NCI-H1092 (cell line): ENCODE measurements at places on chromosomes 1 and 21.

DNA sequence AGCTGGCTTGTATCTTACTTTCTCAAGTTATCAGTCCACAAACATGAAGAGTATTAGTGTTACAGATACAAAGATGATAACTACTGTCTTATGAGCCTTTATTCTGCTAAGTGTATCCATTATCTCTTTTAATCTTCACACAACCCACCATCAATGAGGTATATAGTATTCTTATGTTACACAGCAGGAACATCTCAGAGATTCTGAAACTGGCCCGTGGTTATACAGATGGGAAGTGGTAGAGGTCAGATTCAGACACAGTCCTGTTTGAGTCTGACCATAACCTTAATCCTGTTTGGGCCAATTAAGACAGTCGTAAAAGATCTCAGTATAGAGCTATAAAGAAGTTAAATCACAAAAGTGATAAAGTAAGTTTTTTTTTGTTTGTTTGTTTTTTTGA is 5.1 kb upstream of the TMEM269 start:
- no peak for DNase-seq

GRCh38 chr21:39265603-39266002 is 47.8 kb downstream of the BRWD1 start:
- no peak for DNase-seq

DNA sequence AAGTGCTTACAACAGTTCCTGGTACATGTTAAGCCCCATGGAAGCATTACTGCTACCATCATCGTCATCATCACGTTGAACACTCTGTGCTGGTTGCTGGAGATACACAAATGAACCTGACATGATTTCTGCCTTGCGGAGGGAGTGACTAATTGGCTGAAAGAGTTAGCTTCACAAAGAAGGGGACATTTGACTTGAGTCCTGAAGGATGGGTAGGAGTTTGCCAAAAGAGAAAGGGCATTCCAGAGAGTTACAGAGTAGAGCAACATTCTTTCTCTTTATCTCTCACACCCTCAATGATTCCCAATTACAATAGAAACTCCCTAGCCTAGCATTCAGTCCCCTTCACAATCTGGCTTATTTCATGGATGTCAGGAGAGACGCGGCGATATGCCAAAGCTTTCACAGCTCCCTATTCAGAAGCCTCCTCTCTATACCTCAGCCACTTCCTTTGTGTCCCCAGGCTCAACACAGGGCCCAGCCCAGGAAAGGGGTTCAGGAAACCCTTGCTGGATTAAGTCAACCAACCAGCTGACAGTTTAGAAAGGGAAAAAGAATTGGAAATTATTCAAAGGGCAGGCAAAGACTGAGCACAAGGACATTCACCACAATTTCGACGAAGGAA is 38.0 kb downstream of the SLC1A7 start:
- DNase-seq = no peak

DNA sequence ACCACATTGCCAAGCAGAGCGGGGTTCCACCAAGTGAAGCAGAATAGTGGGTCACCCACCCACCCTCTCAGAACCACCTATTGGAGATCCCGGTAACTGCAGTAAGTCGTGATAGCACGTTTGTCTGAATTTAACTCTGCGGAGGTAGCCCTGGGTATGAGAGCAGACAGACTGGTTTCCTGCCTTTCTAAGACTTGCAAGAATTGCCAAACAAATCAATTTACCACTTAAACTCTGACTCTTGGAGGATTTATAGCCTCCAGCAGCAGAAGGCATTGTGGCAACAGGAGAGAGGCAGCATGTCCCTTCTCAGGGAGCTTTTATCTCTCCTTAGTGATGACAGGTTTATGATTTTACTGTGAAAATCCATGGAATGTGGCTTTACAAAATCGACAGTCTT is 287.9 kb upstream of the FMN2 start:
- no peak for DNase-seq

DNA sequence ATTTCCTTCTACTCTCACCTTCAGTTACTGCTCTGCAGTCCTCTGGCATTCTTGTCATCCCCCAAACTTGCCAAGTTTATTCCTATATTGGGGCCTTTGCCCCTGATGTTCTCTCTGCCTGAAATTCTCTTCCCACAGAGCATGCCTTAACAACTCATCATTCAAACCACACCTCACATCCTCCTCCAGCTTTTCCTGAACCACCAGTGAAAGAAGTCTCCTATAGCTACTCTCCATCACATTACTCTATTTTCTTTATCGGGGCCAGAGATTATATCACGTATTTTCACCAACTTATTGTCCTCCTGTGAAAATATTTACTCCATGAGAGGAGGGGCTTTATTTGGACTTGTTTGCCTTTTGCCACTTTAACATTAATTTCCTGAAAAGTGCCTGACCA is 32.1 kb downstream of the EXTL2 start:
- no peak for DNase-seq

- no peak for DNase-seq
These were observed 691 bp upstream of the KIFAP3 start for GRCh38 chr1:170075186-170075585.

GRCh38 chr1:219086956-219087469 is 86.7 kb upstream of the LYPLAL1 start:
- DNase-seq = no peak

DNA sequence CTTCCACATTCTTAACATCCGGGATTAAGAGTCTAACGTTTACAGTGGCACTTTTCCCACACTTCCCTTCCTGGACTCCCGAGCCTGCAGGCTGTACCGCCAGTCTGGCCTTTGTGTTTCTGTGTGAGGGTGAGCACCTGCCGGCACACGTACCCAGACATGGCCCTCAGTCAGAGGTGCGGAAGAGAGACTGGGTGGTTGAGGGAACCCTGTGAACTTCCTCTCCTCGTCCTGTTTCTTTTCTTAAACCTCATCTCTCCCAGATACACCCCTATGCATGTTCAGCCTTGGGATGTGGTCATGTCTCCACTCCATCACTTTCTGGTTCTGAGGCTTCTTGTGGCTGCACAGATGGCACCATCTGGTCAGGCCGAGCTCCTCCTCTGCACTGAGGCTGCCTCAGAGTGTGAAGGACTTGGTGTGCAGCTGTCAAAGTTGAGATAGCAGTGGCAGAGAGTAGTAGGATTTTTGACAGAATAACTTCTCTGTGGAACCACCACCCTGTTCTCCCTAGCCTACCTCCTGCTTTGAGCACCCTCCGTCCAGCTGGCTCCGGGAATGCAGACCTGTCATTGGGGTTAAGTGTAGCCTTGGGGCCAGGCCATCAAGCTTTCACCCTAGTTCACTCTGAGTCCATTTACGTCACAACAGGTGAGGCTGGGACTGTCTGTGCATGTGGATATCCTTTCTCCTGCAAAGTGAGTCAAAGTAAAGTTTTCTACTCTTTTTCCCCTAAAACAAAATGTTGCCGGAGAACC is 31.4 kb downstream of the VASH2 start:
- no peak for DNase-seq

GRCh38 chr1:53277326-53277725 is 39.0 kb upstream of the MAGOH start:
- no peak for DNase-seq

GRCh38 chr21:42172596-42173483 is 46.1 kb upstream of the ABCG1 start:
- DNase-seq = no peak

- DNase-seq = no peak
These were observed 98.3 kb upstream of the FGGY start for GRCh38 chr1:59198564-59198963.

DNA sequence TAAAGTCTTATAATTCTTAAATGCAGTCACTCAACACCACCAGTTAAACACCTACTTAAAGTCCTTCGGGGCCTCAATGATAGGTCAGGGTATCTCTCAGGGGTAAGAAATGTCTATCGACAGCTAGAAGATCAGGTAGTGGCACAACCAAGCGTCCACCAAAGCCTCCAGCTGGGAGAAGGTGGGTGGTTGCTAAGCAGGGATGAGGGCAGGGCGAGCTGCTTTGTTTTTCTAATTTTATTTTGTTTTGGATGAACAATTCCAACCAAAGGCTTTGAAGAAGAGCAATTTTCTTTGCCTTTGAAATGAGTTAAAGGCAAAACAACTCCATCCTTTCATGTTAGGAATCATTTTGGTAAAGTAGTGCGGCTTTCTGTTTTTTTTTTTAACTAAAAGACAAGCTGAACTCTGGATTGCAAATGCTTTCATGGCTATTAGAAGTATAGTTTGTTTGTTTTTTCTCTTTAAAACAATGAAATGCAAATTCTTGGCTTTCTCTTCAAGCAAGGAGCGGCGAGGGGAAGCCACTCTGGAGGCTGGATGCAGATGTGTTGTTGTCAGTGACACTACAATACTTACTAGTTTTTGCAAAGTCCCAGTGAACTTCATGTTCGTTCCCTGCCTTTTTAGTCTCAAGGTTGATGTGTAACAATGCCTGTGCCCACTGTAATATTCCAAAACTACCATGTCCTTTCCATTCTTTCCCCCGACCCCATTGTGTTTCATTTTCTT is 106.0 kb downstream of the MRPS6 start:
- DNase-seq = no peak

DNA sequence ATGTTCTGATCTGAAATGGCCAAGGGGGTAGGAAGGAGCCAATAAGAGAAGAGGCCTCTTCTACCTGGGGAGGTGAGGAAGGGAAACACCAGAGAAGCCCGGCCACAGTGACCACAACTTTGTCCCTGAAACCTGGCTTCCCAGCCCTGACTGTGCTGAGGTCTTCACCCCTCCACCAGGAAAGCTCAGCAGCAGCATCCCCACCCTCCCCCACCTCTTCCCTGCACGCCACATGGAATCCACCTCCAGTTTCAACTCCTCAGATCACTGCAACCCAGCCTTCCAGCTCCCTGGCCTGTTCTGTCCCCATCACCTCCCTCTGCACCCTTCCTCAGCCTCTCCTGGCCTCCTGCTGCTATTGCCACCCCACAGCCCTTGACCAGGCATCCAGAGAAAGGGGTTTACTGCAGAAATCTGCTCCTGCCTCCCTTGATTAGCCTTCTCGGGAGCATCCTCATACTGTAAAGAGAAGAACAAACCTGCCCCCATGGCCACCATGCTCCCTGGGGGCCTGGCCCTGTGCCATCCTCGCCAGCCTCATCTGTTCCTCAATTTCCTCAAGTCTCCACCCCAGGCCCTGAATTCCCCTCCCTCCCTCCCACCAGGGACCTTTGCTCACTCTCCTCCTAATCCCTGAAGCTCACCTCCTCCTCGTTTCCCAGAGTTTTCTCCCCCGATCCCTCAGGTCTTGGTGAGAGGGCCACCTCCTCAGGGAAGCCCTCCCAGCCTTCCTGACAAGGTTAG is 450.9 kb downstream of the MATN1 start:
- DNase-seq = no peak

GRCh38 chr1:2976180-2976562 is 45.1 kb upstream of the ACTRT2 start:
- DNase-seq = no peak

GRCh38 chr1:88052167-88052566 is 631.9 kb upstream of the PKN2 start:
- no peak for DNase-seq

GRCh38 chr1:33275195-33275594 is 18.9 kb downstream of the ZNF362 start:
- DNase-seq = no peak

GRCh38 chr1:67717876-67718275 is 32.9 kb downstream of the GADD45A start:
- DNase-seq = no peak

- no peak for DNase-seq
These were observed 6.4 kb downstream of the C1orf116 start for GRCh38 chr1:207026104-207026534.

DNA sequence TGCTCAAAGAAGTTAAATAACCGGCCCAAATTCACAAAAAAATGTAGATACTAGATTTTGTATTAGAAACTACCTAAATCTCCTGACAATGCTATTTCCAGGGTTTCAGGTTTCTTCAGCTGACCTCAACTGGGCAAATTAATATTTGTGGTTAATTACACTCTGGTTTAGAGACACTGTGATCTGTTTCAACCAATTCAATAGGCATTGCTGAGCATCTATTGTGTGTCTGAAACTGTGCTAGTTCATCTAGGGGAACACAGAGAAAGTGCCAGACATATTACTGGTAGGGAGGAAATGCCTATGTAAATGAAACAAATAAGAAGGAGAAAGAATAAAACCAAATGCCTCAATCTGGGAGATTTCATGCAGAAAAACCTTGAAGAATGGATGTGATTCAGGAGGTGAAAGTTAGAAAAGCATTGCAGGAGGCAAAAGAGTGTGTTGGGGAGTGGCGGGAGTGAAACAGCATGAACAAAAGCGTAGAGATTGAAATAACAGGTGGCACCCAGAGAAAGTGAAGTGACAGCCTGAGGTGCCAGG is 51.3 kb upstream of the IVNS1ABP start:
- DNase-seq = no peak

- DNase-seq = no peak
These were observed 215.2 kb downstream of the DISC1 start for GRCh38 chr1:231841616-231842344.

DNA sequence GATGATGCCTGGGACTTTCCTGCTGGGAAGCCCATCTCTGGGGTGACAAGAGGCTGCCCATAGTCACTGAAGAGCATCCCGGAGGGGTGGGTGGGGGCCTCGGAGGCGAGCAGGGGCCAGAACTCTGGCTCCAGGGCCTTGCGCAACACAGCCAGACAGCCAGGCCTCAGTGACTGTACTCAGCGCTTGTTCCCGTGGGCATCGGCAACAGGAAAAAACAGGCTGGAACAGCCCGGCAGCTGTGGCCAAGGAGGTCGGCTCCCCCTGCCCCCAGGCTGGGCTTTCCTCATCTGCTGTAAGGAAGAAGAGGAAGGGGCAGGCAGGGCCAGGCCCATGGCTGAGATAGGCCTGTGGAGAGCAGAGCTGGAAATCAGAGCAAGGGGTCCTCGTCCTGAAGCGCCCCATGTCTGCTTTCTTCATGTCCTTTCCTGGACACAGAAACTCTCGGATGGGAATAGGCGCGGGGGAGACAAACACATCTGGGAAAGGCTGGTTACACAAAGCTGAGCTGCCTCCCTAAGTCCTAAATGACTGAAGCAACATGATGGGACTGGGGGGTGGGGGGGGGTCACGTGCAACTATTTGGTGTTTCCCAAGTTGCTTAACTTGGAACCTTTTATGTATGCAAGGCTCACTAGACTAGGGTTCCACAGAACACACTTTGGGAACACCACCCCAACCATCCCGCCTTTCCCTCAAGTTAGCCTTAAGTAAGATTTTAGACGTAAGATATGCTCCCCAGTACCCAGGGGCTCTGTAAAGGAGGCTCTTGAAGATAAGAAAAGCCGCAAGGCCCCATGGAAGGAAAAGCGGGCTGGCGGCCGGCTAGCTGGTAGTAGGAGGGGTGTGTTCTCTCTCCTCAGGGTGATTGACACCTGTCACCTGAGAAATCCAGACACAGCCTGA is 30.7 kb downstream of the HSPG2 start:
- DNase-seq = no peak
